ENCODE measurements at places on chromosomes 3 and 15. TPM values are rescaled to one million over a fixed set of nuclear protein-coding genes. Genes with fewer than 3 reads are reported as not detected.

The DGKG gene
- not detected for polyA plus RNA-seq

The SLC9C1 gene
- not detected for polyA plus RNA-seq

The GOLGA6B gene
- not detected for polyA plus RNA-seq

The DYNC1LI1 gene
- polyA plus RNA-seq = 94.5 TPM

The RBP2 gene
- polyA plus RNA-seq = not detected

The RFTN1 gene
- 66.9 TPM for polyA plus RNA-seq

The IL17RE gene
- not detected for polyA plus RNA-seq

The CLRN1 gene
- 0.18 TPM for polyA plus RNA-seq

The CCDC9B gene
- polyA plus RNA-seq = not detected

The KNG1 gene
- polyA plus RNA-seq = not detected

The C3orf85 gene
- polyA plus RNA-seq = not detected
